ENCODE measurements at places on chromosomes 12 and 14.

- no peak for DNase-seq
Observed at GRCh38 chr14:48723841-48724495, 862.2 kb downstream of the RPS29 start.

DNA sequence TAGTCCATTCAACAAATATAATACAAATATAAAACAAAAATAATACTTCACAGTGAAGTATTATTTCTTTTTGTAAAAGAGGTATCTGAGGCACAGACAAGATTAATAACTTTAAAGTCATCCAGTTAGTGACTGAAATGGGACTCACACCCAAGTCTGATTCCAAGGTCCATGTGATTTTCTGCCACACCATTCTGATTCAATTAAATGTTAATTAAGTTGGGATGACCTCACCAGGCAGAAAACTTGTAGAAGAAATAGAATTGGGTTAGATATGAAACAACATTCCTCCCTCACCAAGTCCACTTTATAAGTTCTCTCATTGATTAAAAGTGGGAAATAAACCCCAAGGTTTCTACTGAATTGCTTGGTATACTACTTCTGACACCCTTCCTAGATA lies 34.4 kb downstream of the DIO2 start:
- DNase-seq: no peak

DNA sequence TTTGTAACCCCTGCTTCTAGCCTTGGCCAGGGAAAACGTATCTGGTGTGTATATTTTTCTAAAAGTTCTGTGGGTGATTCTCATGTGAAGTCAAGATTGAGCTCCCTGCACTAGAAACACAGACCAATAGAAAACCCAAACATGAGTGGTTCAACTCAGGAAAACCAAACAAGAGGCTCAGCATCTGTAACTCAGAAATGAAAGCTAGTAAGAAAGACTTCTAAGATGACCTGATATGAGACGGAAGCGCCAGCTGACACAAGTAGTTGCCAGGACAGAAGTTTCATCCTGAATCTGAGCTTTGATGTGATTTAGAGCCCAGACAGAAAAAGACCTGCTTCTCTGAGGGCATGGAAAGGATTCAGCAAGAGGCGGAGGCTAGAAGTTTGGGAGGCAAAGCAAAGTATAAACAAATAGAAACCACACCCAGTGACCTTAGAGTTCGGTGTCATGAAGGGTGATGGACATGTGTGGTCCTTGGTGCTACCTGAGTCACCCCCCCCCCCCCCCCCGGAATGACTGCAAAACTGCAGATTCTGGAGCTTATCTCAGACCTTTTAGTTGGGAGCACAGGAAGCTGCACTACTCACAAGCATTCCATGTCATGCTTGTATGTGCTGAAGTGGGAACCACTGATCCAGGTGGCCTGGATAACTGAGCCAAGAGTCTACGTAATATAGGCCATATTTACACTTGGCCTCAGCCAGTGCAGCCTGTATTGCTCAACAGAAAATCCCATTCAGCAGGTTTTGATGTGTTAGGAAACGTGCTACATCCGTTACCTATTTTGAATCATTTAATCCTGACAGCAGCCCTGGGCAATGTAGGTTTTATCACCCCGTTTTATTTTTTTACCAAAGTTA lies 191.3 kb downstream of the ANO6 start:
- peak; percentile 81 for DNase-seq

DNA sequence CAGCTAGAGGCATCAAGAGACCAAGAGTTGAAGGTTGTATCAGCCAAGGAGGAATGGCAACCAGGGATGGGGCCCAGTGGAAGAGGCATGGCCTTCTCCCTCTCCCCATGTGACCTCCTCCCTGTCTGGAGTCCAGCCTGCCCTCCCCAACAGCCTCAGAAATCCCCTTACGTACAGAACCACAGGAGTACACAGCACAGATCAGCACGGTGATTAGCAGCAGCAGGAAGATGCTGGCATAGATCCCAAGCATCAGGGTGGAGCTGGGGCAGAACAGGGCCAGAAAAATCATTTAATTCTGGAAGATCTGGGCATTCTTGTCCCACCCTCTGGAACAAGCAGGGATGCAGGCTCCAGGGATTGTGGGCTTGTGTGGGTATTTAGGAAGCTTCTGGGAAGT lies 14.4 kb downstream of the ADCY6 start:
- no peak for DNase-seq

DNA sequence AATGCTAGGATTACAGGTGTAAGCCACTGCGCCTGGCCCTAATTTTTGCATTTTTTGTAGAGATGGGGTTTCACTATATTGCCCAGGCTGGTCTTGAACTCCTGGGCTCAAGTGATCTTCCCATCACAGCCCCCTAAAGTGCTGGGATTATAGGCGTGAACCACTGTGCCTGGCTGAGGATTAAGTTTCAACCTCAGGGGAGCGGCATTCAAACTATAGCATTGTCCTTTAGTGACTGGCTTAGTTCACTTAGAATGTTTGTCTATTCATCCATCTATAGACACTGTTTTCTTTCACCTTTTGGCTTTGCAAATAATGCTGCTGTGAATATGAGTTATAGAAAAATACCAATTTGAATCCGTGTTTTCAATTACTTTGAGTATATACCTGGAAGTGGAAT lies 25.2 kb downstream of the PTPN11 start:
- no peak for DNase-seq

DNA sequence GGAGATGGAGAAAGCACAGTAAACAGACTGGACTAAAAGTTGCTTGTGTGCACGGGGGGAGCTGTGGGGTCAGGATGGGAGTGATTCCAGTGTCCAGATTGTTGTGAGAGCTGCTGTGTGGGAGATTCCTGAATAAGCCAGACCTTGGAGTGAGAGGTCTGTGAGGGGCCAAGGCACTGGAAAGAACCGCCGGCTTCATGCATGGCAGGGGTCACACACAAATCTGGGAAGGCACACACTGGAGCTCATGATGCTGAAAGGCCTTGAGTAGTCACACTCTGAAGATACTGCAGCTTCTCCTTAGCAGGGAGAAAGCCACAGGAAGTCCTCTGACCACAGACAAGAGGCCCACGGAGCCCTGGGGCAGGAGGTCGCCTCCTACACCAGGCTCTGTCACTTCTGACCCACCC lies 23.1 kb downstream of the ADCY6 start:
- DNase-seq: no peak

DNA sequence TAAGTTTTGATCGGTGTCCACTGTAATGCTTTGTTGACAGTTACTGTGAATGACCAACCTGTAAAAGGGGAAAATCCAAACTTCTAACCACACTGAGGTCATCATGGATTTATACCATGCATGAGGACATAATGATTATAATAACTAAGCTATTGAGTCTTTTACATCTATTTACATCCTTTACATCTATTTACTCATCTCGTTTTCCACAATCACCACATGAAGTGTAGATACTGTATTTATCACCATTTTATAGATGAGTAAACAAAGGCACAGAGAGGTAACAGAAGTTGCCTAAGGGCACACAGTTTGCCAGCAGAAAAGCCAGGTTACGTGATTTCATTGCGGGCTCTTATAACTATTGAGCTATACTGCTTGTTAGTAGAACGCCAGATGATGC lies 27.9 kb upstream of the EID3 start:
- no peak for DNase-seq

GRCh38 chr14:92302481-92302880 lies 20.5 kb upstream of the SLC24A4 start:
- DNase-seq: no peak

- no peak for DNase-seq
Observed at GRCh38 chr14:22472935-22473854, 115.8 kb downstream of the DAD1 start.

- DNase-seq: no peak
Observed at GRCh38 chr12:56518570-56518969, 3.0 kb upstream of the RBMS2 start.

- DNase-seq: no peak
Observed at GRCh38 chr14:23071921-23072539, 14.7 kb upstream of the CDH24 start.

GRCh38 chr12:110079477-110080400 lies 31.4 kb upstream of the C12orf76 start:
- DNase-seq: peak; percentile 45

GRCh38 chr14:36515105-36515593 lies 4.9 kb downstream of the NKX2-1 start:
- DNase-seq: no peak
